GM19239 (cell line): ENCODE measurements at places on chromosomes 7 and 10.

GRCh38 chr7:35613150-35613549, 81.8 kb downstream of the HERPUD2 start:
- DNase-seq = no peak

DNA sequence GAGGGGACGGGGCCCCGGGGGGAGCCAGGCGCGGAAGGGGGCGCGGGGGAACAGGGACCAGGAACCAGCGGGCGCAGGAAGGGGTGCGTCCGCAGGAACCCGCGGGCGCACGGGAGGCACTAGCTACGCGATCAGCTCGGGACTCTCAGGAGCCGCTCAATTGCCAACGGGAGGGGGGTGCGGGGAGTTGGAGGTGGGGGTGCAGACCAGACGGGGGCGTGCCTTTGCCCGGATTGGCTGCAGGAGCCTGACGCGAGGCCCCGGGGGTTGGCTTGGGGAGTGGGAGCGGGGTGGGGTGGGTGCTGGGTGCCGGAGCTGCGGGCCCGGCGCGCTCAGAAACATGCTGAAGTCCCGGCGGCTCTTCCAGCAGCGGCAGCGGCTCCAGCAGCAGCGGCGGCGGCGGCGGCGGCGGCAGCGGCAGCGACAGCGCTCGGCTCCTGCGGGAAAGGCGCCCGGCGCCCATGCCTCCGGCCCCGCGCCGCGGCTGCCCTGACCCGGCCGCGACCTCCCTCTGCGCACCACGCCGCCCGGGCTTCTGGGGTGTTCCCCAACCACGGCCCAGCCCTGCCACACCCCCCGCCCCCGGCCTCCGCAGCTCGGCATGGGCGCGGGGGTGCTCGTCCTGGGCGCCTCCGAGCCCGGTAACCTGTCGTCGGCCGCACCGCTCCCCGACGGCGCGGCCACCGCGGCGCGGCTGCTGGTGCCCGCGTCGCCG, at the start of gene ADRB1:
TSS of gene ADRB1 (plus strand) at position 335 of the 715 bp plus-strand sequence. CDS start at position 602, 267 bp downstream.
- DNase-seq = peak; percentile 72

DNA sequence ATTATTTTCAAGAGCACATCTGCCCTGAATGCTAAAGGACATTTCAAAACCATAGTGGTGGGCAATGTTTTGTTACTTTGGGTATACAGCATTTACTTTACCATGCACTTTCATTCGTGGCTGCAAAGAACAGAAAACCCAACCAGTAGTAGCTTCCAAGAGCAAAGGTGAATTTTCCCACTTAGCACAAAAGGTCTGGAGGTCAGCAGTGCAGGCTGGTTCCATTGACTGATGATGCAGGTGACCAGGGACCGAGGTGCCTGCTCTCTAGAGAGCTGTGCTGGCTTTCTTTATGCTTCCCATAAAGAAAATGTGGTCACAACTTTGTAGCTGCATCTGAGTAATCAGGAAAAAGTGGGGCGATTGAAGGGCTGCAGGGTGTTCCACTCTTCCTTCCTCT, 240.0 kb downstream of the BICC1 start:
- DNase-seq = no peak

- peak; percentile 7 for DNase-seq
Observed at GRCh38 chr10:61835069-61835945, 66.2 kb upstream of the ARID5B start.

GRCh38 chr7:132865366-132866143, 216.3 kb downstream of the CHCHD3 start:
- DNase-seq = no peak

DNA sequence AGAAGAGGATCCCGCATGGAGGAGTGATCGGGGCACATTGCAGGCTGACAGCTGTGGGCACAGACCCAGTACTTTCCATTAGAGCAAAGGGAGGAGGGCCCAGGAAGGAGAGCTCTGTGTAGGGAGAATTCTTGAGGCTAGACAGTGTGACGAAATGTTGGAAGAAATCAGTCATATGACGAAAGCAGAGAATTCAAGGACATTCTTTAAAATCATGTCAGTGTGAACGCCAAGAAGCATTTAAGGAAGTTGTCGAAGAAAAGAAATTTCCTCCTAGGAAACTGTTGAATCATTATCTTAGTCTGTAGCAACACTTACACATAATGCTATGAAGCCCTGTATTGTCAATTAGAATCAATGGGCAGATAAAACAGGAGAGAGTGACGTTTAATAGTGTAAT, 191.3 kb upstream of the ADARB2 start:
- DNase-seq = no peak
